ENCODE measurements at places on chromosomes 7 and 10.

DNA sequence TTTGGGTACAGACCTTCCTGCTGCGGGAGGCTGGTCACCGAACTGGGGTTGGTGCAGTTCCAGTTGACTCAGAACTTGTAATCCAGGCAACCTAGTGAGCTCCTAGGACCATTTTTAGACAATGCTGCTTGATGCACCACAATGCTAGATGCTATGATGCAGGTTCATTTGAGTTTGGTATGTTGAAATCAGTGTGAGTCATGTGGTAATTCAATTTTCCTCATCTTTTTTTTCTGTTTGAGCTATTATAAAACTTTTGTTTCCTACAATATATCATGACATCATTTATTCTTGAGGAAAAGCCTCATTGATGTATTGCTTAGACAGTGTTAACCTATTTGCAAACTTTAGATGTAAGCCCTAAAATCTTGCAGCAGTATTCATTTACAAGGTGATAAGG lies 40.9 kb upstream of the MTPN start:
- peak; percentile 21 for DNase-seq

DNA sequence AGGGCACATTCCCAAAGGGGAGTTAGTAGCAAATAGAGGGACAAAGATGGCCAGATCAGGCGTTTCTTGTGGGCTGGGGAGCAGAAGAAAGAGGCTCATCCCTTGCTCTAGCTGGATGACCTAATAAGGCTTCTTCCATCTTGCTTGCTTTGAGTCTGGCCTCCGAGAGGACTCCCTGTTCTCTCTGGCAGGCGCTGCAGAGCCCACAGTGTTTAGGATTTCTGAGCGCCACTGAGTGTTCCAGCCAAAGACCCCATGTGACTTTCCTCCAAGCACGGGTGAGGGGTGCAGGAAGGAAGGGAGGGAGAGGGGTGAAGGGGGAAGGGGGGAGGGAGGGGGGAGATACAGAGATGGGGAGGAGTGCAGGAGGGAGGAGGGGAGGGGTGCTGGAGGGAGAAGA lies 203.8 kb upstream of the SVIL start:
- no peak for DNase-seq

DNA sequence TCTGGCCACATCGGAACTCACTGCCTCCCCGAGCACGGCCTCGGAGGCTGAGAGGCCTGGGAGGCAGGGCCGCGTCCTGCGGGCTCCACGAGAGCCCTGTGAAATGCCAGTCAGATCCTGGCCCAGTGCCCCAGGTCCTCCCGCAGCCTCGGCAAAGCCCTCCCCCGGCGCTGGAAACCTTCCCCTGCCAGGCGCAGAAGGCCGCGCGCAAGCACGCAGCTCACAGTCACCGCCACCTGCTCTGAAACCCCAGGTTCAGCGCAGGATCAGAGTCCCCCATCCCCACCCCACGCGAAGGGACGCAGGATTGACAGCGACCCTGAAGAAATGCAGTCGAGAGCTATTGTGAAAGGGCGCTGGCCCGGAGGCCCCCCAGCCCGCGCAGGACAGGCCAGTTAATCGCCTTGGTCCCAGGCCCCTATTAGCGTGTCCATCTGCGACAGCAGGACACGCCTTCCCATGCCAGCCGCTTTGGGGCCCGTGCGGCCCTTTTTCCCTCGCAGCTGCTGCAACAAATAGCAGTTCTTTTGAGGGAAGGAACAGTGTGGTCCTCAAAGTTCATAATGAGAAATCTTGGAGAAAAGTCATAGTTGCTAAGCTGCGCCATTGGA lies 13.5 kb upstream of the EGFR start:
- DNase-seq, result no peak

DNA sequence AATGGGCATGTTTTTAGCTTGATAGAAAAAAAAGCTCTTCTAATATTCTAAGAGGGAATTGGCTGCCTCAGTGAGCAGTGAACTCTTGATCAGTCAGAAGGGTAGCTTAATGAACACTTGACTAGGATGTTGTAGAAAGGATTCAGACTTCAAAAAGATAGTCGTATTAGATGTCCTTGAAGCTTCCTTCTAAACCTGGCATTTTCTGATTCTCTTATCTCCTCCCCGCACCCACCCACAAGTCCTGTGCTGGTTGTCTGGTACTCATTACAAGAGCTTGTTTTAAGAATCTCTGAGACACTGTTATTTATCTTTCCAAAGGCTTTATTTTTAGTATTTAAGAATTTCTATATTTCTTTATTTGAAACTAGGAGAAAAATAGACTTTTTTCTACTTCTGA lies 7.4 kb upstream of the SMIM30 start:
- DNase-seq, result no peak

DNA sequence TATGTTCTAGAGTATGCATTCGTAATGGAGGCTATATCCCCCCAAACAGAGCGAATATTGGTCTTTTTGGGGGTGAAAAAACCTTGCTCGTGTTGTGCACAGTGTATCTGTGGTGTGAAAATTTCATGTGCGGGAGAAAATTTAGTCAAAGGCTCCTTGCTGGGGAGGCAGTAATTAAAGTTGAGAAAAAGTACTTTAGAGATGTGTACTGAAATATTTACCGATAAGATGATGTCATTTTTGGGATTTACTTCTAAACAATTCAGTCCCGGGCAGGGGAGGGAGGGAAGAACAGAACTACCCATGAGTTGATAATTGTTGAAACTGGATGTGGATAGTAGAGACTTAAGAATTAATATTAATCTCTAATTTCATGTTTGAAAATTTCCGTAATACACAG lies 9.3 kb downstream of the RBM17 start:
- no peak for DNase-seq

DNA sequence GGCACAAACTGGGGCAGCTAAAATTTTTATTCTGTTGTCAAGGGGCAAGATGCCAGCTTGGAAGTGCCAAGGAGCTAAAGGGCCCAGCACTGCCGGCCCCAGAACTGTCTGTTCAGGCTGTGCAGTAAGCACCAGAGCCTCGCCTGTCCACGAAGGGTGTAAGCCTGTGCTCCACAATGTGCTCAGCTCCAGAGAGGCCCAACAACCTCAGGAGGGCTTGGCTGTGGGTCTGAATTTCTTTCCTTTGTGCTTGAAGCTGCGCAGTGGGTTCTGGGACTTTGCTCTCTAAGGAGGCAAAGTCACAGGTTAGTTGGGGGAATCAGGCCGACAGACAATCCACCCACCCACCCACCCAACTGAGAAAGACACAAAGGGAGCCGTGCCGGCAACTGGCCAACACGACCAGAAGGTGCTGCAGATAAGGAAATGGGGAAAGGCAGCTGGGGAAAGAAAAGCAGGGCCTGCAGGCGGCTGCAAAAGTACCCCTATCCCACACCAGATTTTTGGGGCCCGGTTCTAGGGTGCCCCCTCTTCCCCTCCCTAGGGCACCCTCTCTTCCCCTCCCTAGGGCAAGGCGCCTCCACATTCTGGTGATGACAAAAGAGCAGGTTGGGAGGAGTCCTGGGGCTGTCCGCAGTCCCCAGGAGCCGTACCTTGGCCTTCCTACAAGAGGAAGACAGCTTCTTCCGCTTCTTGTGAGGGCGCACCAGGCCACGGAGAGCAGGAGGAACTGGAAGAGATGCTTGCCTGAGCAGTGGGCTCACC lies 7.7 kb downstream of the DDX56 start:
- no peak for DNase-seq

- peak; percentile 88 for DNase-seq
Measured at GRCh38 chr10:127922675-127923366, 15.9 kb downstream of the PTPRE start.

DNA sequence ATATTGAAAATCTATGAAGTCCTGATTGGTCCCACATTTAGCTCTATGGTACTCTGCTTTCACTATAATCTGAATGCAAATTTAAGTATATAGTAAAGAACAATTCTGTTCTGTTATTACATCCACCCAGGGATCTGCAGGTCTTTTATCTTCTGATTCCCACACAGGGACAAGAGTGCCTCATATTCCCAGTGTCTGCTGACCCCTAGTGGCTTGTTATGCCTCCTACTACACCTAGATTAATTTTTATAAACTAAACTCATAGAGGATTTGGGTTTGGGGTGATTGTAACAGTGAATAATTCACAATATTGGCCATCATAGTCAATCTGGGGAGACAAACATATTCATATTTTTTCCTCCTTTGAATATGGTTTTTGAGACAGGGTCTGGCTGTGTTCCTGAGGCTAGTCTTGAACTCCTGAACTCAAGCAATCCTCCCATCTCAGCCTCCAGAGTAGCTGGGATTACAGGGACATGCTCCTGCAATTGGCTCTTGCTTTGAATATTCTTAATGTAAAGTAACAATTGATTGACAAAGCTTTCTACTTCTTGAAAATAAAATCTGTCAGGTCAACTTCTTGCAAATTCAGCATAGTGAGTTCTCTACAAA lies 282.1 kb downstream of the KCND2 start:
- peak; percentile 32 for DNase-seq

GRCh38 chr10:132545659-132546367 lies 8.2 kb downstream of the INPP5A start:
- DNase-seq, result no peak

DNA sequence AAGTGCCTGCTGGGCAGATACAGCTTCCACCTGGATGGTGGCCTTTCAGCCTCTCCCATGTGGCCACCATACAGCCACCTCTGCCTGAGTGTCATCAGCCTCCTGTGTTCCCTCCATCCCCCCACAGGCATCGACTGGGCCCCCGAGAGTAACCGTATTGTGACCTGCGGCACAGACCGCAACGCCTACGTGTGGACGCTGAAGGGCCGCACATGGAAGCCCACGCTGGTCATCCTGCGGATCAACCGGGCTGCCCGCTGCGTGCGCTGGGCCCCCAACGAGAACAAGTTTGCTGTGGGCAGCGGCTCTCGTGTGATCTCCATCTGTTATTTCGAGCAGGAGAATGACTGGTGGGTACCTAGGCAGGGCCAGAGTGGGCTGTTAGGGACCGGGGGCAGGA lies 13.4 kb downstream of the ARPC1B start:
- DNase-seq, result no peak

DNA sequence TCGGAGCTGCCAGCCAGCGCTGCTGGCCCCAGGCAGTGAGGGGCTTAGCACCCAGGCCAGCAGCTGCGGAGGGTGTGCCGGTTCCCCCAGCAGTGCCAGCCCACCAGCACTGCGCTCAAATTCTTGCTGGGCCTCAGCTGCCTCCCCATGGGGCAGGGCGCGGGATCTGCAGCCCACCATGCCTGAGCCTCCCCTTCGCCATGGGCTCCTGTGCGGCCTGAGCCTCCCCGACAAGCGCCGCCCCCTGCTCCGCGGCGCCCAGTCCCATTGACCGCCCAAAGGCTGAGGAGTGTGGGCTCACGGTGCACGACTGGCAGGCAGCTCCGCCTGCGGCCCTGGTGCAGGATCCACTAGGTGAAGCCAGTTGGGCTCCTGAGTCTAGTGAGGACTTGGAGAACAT lies 525.0 kb downstream of the PTPRN2 start:
- DNase-seq, result no peak

- DNase-seq, result no peak
Measured at GRCh38 chr10:85608706-85609105, 757.9 kb downstream of the GRID1 start.

DNA sequence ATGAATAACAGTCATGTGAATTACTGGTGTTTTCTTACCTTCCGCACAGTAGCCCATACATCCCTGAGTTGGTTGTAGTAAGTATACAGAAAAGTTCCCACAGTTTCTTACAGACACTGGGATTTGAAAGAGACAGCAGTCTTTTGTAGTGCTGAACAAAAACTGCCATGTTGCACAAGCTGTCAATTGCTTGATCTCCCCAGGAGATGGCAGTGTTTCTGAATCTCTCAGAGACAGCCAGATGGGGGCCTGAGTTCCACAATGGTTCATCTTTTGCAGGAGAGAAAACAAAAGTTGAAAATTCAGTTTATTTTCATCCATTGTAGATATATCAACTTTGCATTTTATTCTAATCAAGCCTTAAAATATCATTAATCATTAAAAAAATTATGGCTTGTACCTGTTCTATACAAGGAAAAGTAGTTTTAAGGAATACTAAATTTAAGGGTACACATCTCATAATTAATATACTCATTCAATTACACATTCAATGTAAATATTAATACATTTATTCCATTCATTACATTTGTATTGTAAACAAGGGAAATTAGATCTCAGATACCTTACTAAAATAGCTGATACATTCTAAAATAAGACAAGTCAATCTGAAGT lies 14.5 kb downstream of the VWDE start:
- peak; percentile 35 for DNase-seq

DNA sequence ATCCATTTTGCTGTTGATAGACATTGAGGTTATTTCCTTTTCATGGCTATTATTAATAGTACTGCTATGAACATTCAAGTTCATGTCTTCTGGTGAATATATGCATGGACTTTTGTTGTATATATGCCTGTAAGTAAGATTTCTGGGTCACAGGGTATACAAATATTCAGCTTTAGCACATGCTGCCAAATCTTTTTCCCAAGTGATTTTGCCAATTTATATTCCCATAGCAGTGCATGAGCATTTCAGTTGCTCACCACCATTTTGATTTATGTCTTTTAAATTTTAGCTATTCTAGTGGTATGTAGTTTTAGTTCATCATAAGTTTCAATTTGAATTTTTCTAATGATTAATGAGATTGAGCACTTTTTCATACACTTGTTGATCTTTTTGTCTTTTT lies 59.9 kb downstream of the CALD1 start:
- no peak for DNase-seq

DNA sequence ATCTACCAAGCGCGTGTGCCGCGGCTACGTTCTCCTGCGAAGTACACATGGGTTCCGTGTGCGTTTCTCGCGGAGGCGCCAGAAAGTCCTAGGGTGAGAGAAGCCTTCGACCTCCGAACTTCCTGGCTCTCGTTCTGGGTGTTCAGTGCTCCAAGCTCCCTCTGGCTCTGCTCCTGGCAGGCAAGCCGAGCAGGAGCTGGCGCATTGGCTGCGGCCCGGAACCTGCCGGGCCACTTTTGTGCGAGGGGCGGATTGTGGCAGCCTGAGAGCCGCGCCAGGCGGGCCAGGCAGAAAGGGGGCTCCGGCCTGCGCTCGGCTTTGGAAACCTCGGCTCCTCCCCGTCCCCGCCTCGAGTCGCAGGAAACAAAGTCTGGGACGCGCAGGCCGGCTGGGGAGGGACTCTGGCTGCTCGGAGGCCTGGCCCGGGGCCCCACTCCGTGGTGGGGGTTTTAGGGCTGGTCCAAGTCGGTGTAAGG lies 9.6 kb downstream of the EMX2 start:
- DNase-seq, result no peak

- no peak for DNase-seq
Measured at GRCh38 chr10:99123851-99124250, 111.8 kb downstream of the HPSE2 start.

DNA sequence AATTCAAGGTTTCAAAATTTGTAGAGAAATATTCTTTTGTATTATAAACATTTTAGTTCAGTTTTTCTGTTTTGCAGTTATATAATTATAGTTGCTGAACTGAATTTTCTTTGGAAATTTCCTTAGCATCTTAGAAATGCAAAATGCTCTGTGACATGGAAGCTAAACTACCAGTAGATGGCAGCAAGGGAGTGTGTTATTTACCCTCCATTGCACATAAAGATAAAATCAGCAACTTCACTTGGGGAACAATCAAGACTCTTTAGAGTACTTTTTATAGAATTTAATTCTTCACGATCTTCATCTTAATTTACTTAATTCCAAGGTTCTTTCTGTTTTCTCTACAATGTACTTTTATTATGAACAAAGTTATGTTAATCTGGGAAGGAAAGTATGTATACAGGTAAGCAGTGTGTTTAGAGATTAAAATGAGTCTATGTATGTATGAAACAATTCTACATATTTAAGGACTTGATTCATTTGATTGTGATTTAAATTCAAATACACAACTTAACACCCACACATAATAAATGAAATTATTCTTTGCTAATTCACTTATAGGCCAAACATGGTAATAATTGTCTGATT lies 404.2 kb downstream of the THSD7A start:
- peak; percentile 54 for DNase-seq

GRCh38 chr7:153564391-153564790 lies 487.8 kb upstream of the DPP6 start:
- DNase-seq, result no peak

GRCh38 chr7:157337316-157338149 lies 729 bp downstream of the DNAJB6 start:
- DNase-seq, result peak; percentile 70
